ENCODE measurements at places on chromosomes 2 and 18.

DNA sequence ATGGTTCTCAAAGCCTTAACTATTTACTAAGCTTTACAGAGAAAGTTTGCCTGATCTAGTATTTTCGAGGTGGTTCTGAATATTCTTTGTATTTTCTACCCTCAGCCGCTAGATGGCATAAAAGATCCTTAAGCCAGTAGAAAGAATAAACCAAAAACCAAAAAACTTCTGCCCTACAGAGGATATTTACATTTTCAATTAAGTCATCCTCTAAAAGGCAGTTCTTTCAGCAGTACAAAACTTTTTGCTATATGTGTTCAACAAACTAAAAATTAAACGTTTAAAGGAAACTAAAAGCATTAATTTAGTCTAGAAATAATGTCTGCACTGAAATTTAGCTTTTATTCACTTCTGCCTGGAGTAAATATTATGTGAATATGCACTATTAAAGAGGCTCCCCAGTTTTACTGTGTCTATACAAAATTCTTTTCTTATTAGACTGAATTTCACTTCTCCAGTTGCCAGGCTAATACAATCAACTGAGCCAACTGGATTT lies 297.5 kb downstream of the PIEZO2 start:
- no peak for DNase-seq

- no peak for DNase-seq
Observed at GRCh38 chr2:69948032-69948962, 13.1 kb downstream of the ASPRV1 start.

DNA sequence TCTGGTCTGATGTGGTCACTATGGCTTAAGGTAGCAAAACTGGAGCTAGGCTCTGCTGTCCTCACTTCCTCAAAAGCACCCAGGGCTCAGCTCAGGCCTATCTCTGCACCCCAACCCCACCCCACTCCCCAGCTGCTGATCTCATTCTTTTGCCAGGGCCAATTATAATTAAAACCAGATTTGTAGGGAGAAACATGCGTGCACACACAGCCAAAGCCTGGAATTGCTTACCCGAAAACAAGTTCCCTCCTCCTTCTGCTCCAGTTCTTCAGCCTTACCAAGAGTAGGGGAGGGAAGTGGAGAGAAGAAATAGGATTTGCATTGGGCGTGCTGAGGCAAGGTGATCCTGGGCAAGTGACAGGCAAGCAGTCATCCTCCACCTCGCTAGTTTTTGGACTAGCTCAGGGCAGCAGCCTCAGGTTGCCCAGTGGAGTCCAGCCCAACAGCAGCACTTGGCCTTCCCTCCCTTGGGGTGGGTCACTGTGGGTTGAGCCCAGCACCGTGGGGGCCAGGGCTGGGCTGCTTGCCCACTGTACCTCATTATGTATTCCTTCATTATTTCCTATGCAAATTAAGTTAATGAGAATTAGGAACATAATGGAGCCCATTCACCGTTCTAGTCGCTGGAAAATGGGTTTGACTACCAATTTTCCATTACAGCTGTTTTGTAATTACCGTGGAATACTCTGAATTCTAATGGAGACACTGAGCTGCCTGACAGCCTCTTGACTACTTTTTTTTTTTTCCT lies 199.1 kb upstream of the CELF4 start:
- DNase-seq = no peak

DNA sequence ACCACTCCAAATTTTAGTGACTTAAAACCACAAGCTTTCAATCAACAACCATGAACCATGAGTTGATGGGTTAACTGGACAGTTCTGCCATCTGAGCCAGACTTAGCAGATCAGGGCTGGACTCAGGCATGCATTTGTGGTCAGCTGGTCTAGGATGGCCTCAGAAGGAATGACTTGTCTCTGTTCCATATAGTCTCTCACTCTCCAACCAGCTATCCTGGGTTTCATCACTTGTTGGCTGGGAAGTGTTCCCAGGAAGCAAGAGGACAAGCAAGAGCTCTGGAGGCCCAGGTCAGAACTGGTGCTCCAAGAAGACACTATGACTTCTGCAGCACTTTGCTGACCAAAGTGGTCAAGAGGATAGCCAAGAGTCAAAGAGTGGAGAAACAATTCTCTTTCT lies 17.5 kb upstream of the MAP3K20 start:
- no peak for DNase-seq

GRCh38 chr2:133641942-133642725 lies 73.9 kb upstream of the NCKAP5 start:
- no peak for DNase-seq

DNA sequence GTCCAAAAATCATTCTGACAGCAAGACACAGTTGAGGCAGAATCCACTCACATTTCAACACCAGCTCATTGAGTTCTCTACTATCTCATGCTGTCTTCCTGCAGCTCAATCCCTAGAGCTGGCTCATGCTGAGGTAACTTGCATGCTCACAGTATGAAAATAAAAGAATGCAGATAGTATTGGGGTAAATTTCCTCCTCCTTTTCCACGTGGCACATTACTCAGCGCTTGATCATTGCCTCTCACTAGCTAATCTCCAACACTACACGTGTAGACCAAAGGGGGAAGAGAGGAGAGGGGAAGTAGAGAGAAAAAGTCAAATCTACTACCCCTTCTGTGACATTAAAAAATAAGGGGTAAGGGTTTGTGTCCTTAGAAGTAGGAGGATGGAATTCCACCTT lies 300.6 kb downstream of the AFF3 start:
- DNase-seq = no peak

GRCh38 chr18:66196805-66197204 lies 407.1 kb downstream of the CDH19 start:
- no peak for DNase-seq

- DNase-seq = no peak
Observed at GRCh38 chr2:134671513-134671912, 47.3 kb downstream of the TMEM163 start.

DNA sequence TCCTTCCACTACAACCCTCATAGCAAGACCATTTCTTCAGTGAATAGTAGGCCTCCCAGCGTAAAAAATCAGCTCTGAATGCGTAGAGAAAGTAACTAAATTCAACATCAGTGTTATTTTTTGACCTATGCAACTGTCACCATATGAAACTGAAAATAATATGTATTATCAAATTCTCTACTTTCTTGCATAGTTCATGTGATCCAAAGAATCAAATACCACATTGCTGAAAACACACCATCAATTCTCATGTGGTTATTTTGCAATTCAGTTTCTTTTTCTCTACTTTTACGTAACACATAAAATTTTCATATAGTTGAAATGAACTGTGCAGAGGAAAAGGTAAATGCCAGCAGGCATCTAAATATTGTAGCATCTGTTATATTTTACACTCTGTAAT lies 208.5 kb upstream of the SPOPL start:
- no peak for DNase-seq

GRCh38 chr18:68991286-68991685 lies 193.4 kb downstream of the CCDC102B start:
- DNase-seq = no peak

DNA sequence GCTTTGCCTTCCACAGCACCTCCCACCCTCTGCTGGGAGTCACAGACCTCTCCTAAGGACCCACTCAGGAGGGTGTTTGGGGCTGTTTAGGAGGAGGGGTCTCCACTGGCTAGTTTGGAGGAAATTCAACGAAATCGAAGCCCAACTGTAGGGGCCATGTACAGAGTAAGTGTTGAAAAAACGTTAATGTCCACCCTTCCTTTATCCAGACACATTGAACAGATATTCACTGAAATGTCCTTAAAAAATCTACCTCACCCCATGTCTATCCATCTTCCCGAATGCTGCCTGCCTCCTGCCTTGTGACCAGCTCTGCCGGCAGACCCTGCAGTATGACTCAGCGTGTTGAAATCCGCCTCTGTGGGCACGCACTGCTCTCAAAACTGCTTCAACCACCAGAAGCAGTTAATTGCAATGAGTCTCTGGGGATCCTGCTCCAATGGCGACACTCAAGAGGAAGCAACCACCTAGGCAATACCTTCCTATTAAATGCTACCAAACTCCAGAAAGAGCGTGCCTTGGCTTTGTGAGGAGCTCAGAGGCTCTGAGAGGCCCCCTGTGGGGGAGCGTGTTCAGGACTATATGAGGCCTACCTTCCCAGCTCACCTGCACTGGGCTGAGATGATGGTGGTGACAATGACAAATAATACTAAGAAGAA lies 61.4 kb upstream of the RTN4 start:
- no peak for DNase-seq

GRCh38 chr18:26480897-26481795 lies 67.2 kb downstream of the KCTD1 start:
- DNase-seq = no peak

- DNase-seq = no peak
Observed at GRCh38 chr18:60554967-60555366, 182.4 kb upstream of the MC4R start.

- no peak for DNase-seq
Observed at GRCh38 chr2:11457935-11458334, 8.0 kb downstream of the E2F6 start.

DNA sequence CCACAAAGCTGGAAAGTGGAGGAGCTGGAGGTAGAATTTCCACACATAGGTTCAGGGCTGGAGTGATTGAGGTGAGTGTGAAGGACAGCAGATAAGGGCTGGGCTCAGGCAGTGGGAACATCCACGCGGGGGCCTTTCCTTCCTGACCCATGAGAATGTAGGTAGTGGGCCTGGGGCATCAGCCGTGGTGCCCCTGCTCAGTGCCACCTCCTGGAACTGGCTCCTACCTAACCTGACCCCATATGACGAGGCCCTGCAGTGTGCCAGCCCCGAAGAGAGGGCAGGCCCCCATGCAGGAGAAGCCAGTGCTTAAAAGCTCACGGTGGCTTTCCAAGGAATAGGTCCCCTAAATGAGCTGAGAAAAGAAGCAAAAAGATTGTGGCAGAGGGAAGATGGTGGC lies 66.2 kb downstream of the HS6ST1 start:
- no peak for DNase-seq

- no peak for DNase-seq
Observed at GRCh38 chr2:74414881-74415761, 6.3 kb downstream of the C2orf81 start.

DNA sequence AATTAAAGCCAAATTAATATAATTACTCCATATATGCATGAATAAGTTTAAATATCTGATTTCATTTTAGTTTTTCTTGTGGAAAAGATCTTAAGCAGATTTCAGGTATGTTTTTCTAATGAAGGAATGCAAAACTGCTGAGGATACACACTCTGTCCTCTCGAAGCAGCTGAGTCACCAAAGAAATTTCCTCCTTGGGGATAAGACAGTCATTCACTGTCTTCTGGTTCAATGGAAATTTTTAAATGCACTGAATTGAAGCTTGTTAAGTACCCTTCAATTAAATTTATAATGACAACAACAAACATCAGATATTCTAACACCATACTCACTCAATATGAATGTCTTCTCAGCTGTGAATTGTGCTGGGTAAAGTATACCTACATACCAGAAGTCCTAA lies 101.5 kb upstream of the DNER start:
- no peak for DNase-seq

DNA sequence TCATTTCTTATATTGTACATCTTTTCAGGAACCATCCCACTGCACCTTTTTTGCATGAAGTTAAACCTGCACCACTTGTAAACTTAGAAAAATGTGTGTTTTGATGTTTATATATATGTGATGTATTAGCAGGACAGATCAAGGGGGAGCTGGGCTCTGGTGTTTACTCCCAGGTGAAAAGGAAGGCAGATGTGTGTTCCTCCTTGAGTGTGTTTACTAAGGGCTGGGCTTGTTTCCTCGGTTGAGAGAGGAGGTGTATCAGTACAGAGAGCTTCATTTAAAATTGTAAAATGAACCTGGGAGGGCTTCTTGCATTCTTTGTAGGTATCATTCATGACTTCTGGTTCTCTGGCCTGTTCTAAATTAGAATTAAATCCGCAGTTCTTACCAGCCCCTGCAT lies 14.8 kb downstream of the LPIN1 start:
- DNase-seq = no peak

DNA sequence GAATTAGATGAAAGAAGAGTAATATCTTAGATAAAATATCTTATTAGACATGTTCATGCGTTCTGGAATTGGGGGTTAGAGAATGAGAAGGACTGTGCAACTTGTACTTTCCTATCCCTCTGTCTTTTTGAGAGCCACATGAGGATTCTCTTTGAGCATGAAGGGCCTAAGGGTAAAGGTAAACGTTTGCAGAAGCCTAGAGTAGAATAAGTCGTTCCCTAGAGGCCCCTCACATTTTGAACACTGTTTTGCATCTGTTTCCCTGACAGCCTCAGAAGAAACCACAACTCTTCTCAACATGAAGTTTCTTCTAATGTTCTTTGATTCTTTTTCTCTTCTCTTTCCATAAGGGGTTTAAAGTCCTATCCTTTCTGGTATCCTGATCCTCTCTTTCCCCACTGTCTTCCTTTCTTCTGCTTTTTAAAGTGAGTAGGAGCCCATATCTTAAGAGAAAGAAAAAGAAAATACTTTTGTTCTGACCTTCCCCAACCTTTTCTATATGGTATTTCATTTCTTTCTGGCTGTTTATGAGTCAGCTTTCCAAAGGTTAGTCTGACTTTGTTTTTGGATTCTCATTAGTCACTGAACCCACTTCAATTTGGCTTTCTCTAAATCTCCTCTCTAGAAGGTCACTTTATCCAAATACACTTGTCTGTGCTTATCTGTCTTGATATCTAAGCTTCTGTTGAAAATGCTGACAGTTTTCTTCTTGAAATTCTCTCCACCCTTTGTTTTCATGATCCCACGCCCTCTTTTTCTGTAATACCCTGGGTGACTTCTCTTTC lies 34.8 kb downstream of the PPP1R1C start:
- DNase-seq = no peak

GRCh38 chr18:58078889-58079573 lies 35.0 kb downstream of the NEDD4L start:
- no peak for DNase-seq

Data from activated CD4-positive, CD25-positive, alpha-beta regulatory T cell treated with anti-CD3 and anti-CD28 coated beads, Interleukin-2, amount 50 U/mL, for 16 hours (primary cell).